ENCODE measurements at places on chromosomes 12 and 14. TPM values are rescaled to one million over a fixed set of nuclear protein-coding genes. Genes with fewer than 3 reads are reported as not detected.

The LRCOL1 gene
- total RNA-seq: 0.34 TPM

The FGF23 gene
- total RNA-seq: not detected

DNA sequence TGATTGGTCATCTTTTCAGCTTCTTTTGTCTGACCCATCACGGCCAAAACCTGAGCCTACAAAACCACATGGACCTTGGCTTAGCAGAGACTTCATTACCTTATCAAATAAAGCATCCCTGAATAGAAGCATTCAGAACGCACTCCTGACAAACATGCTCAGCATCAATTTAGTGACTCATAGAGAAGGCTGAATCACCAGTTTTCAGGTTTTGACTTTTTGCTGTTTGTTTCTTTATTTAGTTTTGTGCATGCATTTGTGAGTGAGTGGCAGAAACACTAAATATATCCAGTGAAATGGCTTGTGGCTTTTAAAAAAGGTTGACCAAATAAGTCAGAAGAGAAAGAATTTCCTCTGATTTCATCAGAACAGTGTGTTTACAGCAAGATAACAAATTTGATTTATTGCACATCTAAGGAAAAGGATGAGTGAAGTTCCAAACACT lies 19.0 kb upstream of the OVCH1 start:
- H3K4me3 ChIP-seq: no peak overlapping the region
- DNase-seq: peak; percentile 56
- H3K36me3 ChIP-seq: no peaks in the 10 kb centered on the region
- H3K27me3 ChIP-seq: no peaks in the 10 kb centered on the region

DNA sequence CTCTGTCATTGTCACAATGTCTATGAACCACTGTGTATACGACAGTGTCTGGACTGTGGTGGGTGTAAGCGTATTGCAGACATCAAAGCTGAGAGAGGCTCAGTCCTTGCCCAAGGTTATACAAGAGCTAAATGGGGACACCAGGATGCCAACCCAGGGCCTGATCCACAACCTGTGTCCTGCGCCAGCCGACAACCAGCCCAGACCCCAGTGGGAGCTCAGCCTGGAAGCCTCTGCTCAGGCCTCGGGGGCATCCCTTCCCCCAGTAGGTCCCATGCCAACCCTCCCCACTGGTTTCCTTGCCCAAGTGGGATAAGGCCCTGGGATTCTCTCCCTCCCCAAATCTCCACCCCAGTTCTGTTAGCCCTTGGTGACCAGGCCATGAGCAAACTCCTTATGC lies 54.3 kb downstream of the LTBP2 start:
- peaks cover 3% of the 10 kb centered on the region for H3K27me3 ChIP-seq
- H3K4me1 ChIP-seq: peaks cover 50% of the 10 kb centered on the region
- H3K27ac ChIP-seq: peak overlapping the region; percentile 3
- no peak for DNase-seq
- H3K36me3 ChIP-seq: peaks cover 20% of the 10 kb centered on the region

DNA sequence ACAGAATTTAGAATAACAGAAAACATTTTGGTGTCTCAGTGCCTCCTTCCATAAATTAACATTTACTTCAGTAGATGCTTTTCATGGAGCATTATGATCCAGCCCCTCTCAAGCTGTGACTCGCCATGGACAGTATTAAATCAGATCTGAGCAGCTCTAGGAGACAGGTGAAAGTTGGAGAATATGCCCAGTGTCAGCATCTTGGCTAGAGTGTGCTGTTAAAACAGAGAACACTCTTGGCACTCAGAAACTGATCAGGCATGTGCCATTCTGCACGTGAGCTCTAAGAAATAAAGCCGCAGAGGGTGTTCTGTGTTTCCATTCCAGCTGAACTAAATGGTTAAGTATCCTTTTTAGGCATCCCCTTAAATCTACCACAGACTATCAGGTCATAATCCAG lies 68.0 kb downstream of the DIP2B start:
- H3K4me3 ChIP-seq: peak overlapping the region; percentile 46
- H3K27ac ChIP-seq: peak overlapping the region; percentile 73
- peaks cover 2% of the 10 kb centered on the region for H3K36me3 ChIP-seq
- H3K4me1 ChIP-seq: peaks cover 69% of the 10 kb centered on the region
- no peak for DNase-seq

GRCh38 chr12:67761566-67761965 lies 113.0 kb downstream of the DYRK2 start:
- H3K27me3 ChIP-seq: no peaks in the 10 kb centered on the region
- no peaks in the 10 kb centered on the region for H3K36me3 ChIP-seq
- H3K4me1 ChIP-seq: peaks cover 11% of the 10 kb centered on the region
- no peak overlapping the region for H3K4me3 ChIP-seq

DNA sequence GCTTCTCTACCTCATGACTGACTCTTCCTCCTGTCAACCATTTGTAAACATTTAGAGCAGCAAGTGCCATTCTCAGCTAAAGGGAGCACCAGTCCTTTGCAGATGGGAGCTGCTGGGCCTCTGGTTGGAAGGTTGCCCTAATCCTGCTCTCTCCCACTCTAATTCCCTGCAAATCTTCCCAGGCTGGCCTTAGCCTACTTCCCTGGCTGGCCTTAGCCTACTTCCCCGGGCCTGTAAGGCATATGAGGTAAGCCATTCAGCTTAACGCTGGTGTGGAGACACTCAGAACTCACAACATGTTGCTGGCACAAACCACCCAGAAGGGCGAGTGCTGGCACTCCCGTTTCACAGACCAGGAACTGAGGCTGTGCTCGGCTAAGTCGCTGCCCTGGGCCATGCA lies 69.0 kb downstream of the CPSF2 start:
- no peaks in the 10 kb centered on the region for H3K36me3 ChIP-seq
- no peaks in the 10 kb centered on the region for H3K4me1 ChIP-seq
- no peak overlapping the region for H3K4me3 ChIP-seq
- H3K27ac ChIP-seq: no peak overlapping the region
- DNase-seq: no peak

GRCh38 chr14:78162202-78162601 lies 8.0 kb upstream of the NRXN3 start:
- no peaks in the 10 kb centered on the region for H3K36me3 ChIP-seq
- no peak overlapping the region for H3K27ac ChIP-seq
- no peak for DNase-seq
- H3K27me3 ChIP-seq: peaks cover 2% of the 10 kb centered on the region
- H3K4me1 ChIP-seq: no peaks in the 10 kb centered on the region
- H3K4me3 ChIP-seq: no peak overlapping the region
